NCI-H1417 (cell line): ENCODE measurements at places on chromosomes 5 and 9.

DNA sequence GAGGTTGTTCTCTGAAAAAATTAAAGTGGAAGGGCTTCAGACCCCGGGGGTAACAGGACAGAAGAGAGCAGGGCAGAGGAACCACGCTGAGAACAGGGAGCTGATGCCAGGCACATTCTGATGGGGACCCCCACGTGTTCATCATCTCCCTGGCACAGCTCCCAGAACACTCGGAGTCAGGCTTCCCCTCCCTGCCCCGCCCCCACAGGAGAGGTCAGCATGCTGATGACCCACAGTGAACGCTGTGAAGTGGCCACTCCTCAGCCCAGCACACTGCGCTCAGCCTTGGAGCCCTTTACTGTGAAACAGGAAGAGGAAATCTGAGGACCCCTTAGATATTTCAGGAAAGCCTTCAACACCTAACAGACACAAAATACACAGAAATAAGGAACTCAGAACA is 16.4 kb downstream of the RETREG1 start:
- DNase-seq = peak; percentile 84

DNA sequence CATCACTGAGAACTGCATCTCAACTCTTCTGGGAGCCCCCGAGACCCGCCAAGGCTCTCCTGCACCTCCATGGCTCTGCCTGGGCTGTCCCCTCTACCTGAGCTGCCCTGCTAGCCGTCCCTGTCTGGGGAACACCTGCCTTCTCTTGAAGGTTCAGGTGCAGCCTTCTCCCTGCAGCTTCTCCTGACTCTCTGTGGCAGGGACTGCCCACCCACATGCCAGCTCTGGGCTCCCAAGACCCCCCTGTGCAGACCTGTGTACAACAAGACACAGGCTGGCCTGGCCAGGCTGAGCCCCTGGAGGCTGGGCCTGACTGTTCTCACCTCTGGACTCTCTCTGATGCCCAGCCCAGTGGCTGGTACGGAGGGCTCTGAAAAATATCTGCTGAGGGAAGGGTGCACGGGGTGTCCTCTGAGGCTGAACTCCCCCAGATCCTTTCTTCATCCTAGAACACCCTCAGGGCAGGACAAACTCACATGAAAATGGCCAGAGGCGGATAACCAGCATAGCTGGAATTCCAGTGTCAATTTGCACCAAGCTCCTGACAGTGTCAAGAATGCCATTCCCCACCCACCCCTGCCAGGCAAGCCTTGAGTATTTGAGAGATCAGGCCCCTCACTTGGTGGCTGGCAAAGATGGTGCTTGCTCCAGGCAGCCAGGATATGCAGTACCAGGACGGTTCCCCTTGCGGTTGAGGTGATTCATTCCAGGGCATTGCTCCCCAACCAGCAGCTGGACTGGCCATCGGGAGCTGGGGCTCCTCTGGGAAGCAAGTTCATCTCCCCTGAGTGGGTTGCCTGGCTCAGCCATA is 40.9 kb upstream of the SLC25A51 start:
- DNase-seq = no peak

DNA sequence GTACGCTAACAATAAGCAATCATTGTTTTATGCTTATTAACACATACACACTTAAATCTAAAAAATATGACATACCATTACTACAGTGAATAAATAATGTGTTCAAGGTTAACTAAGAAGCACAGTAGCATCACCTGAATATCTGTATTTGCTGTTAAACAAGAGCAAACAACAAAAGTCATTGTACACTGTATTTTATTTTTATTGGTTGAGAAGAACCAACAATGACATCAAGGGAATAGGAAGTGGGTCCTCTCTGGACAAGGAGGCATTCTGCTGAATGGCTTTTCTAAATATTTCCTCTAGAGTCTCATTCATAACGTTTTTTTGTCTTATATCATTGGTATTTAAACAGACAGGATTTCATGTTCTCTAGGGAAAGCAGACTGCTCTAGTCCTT is 460.4 kb downstream of the CDH9 start:
- DNase-seq = no peak

GRCh38 chr5:108339220-108339619 is 42.7 kb downstream of the FBXL17 start:
- DNase-seq = no peak

DNA sequence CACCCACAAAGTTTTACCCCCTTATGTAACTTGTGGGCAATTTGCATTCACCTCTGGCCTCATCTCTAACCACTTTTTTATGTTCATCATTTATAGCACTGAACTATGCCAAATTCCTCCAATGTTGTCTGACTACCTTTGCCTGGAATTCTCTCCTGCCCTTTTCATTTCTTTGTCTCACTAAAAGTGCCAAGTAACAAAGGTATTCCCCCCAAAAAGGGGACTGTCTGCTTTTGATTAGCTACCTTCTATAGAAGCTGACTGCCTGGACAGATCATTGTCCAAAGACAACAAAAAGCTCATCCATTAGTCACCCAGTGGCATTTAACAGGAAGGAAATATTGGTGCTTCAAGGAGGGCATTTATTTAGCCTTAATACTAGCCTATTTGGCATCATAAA is 189.9 kb upstream of the VCAN start:
- DNase-seq = no peak

DNA sequence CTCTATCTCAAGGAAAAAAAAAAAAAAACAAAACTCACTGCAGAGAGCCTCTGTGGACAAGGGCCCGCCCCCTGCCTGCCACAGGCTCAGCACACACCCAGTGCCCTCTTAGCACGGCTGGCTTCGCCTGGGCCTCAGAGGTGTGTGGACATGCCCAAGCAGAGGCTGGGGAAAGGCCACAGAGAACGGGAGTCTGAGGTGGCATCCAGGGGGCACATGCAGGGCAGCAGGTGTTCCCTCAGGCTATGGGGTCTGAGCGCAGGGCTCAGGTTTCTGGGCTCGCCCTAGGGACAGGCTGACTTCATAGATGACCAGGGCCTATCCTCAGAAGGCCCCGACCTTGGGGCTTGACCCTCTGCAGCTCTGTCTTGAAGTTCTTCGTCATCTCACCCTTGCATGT is 138.7 kb downstream of the ZNF354C start:
- no peak for DNase-seq

GRCh38 chr5:34464829-34465228 is 191.3 kb upstream of the RAI14 start:
- no peak for DNase-seq

GRCh38 chr9:112012026-112012902 is 115.7 kb downstream of the UGCG start:
- DNase-seq = no peak

DNA sequence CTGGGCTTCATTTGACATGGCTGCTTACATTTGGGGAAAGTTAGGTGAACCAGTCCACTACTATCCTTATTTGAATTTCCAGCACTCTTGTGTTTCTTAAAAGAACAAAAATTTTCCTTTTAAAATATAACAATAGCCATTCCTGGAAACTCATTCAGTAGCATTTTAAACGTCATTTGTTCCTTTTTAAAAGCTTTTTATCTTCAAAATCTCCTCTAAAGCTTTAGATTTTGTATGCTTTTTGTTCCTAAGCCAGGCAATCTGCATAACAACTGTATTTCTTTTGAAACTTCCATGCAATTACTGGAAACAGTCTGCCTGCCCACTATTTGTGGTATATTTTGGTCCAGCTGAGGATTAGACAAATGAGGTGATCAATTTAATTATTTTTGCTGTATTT is 172.2 kb upstream of the PLCXD3 start:
- DNase-seq = no peak

- DNase-seq = no peak
These were observed 12.8 kb downstream of the DMXL1 start for GRCh38 chr5:119083679-119084078.

DNA sequence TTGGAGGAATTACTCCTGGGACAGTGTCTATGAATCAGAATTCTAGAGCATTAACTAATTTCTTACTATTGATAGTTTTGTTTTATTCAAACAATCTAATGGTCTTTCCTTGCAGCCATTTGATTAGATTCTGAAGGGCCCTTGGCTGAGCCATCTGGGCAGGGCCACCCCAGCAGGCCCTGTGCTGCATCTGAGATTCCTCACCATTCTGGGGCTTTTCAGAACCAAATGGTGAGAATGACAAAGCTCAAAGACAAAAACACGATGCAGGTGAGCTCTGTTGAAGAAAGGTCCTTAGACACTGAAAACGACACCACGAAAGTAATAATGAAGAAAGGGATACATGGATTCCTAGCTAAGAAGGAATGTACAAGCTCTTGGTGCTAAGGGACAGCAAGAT is 321.0 kb upstream of the IRX4 start:
- no peak for DNase-seq

GRCh38 chr9:38043931-38044623 is 24.9 kb downstream of the SHB start:
- DNase-seq = peak; percentile 7
